ENCODE measurements at places on chromosomes 7 and 10. TPM values are rescaled to one million over a fixed set of nuclear protein-coding genes. Genes with fewer than 3 reads are reported as not detected.

The ANK3 gene
- total RNA-seq, result 13.5 TPM

The HMX2 gene
- not detected for total RNA-seq

DNA sequence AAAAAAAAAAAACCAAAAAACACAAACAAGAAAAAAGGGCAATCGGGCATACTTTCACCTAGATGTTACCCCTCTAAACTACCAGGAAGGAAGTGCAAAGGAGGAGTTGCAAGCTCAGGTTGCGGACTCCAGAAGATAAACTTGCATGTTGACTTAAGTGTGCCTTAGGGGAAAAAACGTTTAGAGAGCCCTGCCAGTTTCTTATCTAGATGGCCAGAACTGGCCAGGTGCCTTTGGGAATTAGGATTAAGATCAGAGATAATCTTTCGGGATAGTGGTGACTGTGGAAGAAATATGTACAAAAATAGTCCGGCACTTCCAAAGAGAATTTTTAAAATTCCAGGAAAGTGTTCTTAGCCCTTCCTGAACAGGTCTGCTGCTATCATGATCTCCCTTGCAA lies 17.6 kb downstream of the EVX1 start:
- DNase-seq, result no peak

DNA sequence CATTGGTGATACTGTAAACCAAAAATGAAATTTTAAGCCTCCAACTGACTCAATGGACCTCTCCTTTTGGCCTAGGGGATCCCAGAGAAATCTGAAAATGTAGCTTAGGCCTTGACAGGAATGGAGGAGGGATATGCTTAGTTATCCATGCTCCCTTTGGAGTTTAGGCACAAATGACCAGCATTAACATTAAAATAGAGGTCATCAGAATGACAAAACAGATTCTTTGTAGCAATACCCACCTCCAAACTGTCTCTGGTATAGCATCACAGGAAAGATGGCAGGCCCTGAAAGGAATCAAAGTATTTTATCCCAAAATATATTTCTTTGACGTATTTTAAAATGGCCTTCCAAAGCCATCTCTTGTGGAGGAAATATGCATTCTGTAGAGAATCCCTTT lies 39.1 kb upstream of the LRRN3 start:
- DNase-seq, result no peak

The TRPV5 gene
- not detected for total RNA-seq

The VKORC1L1 gene
- 30.5 TPM for total RNA-seq

The JCAD gene
- total RNA-seq, result 62.0 TPM

DNA sequence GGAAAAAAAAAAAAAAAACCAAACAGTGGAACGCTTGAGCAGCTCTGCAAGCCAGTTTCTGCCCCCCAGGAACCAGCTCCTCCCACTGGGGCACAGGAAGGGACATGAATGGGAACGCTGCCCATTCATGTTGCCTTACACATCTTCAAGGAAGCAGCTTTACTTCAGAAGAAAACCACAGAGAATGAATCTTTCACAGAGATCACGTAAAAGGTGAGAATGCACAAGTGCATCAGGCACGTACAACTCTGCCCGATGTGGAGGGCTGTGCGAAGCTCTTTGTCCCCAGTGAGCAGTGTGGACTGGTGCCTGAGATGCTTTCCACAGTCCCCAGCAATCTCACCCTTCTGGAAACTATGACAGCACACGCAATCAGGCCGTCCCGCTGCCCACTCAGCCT lies 106.2 kb downstream of the DLG5 start:
- no peak for DNase-seq

GRCh38 chr7:35430547-35431153 lies 176.8 kb upstream of the TBX20 start:
- DNase-seq, result peak; percentile 48

- DNase-seq, result no peak
These were observed 255.0 kb downstream of the ADK start for GRCh38 chr10:74406006-74406405.
